ENCODE measurements at places on chromosomes 11 and 22.

- no peak for DNase-seq
These were observed 79.9 kb upstream of the VPREB1 start for GRCh38 chr22:22164541-22165272.

DNA sequence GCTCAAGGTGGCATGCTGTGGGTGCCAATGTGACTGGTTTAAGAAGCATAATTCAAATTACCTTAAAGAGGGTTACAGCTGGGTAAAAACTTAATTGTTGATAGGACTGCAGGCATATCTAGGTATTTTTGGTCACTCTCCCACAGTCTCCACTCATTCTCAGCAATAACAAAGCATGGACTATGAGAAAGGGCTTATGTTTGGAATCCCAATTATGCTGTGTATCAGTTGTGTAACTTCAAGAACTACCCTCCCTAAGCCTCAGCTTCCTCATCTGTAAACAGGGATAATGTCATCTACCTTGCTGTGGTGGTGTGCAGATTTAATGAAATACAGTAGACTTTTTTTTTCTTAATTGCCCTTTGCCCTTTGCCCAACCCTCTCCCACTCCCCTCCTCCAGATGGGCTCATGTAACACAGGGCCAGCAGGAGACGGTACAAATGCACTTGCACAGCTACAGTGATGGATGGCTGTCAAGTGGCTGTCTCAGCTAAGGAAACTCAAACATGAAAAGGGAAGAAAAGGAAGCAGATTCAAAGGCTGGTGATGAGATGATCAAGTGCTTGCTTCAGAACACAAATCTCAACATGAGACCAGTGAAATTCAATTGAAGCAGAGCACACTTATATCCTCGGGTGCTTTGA is 37.6 kb downstream of the MAP6 start:
- no peak for DNase-seq

DNA sequence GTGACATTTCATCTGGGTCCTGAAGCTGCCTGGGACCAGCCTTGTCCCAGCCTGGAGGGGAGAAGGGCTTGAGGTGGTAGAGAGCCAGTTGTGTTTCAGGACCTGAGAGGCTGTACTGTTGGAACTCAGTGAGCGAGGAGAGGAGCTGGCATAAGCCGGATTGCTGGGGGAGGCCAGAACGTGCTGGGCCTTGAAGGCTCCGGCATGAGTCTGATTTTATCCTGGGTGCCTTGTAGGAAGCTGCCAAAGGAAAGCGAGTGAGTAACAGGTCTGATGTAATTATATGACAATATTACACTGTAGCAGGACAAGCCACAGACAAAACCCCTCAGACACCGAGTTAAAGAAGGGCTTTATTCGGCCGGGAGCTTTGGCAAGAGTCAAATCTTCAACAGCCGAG is 17.2 kb downstream of the AP2A2 start:
- no peak for DNase-seq

GRCh38 chr22:47322854-47323253 is 560.4 kb downstream of the TBC1D22A start:
- DNase-seq = peak; percentile 26

GRCh38 chr11:72739240-72740059 is 12.8 kb downstream of the ARAP1 start:
- DNase-seq = no peak

DNA sequence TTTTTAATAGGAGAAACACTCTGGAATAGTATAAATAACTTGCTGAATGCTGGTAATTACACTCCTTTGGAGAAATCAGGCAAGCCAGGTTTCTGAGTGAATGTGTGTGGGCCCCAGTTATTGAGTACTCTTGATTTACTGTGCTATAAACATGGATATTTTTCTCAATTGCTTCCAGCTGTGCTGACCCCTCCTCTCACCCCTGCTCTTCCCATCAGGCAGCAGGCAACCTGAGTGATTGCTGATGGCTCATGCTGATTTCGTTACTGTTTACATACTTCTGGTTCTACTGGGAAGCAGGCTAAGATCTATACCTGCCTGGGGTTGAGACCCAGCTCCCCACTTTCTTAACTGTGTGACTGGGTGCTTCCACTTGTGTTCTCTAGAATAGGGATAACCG is 68.5 kb downstream of the DHCR7 start:
- no peak for DNase-seq

GRCh38 chr11:5210376-5210885 is 9.9 kb upstream of the OR51V1 start:
- no peak for DNase-seq

GRCh38 chr11:35639591-35640179 is 21.4 kb downstream of the FJX1 start:
- DNase-seq = no peak

DNA sequence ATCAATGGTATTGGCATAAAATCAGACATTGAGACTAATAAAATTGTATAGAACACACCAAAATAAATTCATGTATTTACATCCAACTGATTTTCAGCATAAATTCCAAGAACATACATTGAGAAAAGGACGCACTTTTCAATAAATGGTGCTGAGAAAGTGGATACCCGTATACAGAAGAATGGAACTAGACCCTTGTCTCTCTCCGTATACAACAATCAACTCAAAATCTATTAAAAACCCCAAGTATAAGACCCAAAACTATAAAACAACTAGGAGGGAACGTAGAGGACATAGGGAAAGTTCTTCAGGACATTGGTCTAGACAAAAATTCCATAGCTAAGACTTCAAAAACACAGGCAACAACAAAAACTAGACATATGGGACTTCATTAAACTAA is 97.4 kb downstream of the GGTLC2 start:
- DNase-seq = no peak

DNA sequence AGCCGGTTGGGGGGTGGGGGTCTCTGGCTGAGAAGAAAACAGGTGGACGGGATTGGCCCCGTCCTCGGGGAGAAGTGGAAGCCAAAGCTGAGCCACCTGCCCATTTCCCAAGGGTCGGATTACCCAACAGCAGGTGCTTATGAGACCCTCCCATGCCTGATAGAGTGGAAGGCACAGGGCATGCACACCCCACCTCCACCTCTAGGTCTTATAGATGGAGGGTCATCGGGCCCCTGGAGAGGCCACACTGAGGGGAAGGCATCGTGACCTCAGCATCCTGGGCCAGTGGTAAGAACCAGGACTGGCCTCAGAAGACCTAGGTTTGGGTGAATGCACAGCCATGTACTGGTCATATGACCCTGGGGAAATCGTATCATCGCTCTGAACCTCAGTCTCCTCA is 85.9 kb downstream of the BUD13 start:
- DNase-seq = no peak

DNA sequence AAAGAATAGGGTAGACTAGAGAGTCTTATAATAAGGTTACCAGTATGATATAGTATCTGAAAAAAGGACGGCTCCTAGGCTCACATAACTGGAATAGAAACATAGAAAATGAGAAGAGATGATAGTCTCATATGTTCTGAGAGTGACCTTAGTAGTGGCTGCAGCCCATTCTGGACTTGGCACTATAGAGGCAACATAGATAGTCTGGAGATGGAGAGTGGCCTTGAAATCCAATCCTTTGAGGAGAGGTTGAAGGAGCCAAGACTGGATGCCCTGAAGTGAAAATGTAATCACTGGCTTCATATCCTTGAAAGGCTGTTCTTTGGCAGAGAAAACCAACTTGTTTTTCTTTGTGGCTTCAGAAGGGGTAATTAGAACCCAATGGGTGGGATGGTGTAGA is 81.1 kb downstream of the STIM1 start:
- DNase-seq = no peak

DNA sequence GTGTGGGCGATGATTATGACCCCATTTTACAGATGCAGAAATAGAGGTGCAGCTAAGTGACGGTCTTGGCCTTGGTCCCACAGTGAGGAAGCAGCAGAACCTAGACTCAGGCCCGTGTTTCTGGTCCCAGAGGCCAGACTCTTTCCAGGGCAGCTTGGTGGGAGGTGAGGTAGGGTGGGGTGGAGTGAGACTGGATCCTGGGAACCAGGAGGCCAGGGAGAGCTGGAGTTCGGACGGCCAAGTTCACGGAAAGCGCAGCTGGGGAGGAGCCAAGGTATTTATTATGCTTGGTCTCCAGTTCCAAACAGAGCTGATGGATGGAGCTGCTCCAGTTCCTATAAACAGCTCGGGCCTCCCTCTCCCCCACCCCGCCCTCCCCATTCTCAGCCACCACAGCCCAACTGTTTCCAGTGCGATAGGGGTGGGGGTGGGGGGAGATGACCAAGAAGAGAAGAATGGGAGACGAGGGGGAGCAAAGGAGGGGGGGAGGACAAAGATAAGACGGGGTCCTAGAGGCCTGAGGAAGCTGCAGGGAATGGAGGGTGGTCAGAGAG is 16.2 kb downstream of the LRRC32 start:
- peak; percentile 91 for DNase-seq

DNA sequence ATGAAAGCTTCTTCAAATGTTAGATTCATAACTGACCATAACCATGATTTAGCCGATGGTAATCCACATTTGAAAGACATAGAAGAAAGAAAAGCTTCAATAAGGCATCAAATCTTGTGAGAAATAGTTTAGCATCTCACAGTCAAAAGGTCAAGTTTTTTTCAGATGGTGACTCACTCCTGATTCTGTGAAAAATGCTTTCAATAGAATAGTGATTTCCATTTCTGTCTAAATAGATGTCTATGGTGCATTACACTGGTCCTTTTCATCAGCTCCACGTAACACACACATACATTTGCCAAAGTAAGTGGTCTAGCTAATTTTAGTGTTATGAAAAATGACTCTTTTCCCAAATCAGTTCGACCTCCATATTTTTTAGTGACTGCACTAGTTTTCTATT is 139.2 kb downstream of the LRRC4C start:
- DNase-seq = no peak

DNA sequence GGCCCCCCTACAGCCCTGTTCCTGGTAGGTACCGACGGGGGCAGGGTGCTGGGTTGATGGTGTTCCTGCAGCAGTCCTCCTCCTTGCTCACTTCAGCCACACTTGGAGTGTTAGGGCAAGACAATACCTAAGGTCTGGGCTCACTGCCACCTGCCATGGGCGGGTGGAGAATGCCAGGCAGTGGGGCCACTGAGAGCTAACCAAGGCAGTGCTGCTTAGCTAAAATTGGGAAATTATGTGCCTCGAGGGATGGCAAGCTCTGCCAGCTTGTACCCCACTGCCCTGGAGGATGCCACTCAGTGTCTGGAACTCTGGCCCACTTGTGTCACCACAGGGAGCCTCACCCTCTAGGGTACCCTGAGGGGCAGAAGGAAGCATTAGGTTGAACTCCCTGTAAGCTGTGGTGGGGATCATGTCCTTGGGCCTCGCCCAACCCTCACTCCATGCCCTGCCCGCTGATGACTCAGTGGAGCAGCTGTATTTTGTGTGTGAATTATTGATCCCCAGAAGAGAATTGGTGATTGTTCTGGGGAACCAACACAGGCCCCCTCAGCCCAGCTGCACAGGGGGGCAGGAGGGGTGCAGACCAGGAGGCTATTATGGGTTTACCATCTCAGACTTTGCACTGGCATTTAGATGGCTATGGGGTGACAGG is 17.7 kb downstream of the PHLDB1 start:
- DNase-seq = no peak

DNA sequence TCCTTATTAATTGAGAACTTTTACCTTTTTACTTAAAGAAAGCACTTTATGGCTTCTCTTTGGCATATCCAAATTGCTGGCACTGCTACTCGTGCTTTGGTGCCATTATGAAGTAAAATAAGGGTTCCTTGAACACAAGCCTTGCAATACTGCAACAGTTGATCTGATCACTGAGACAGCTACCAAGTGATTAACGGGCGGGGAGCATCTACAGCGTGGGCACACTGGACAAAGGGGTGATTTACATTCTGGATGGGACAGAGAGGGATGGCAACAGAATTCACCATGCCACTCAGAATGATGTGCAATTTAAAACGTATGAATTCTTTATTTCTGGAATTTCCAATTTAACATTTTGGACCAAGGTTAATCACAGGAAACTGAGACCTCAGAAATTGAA is 7.7 kb downstream of the CHRDL2 start:
- no peak for DNase-seq

GRCh38 chr11:847876-848275 is 5.2 kb downstream of the TSPAN4 start:
- DNase-seq = no peak

DNA sequence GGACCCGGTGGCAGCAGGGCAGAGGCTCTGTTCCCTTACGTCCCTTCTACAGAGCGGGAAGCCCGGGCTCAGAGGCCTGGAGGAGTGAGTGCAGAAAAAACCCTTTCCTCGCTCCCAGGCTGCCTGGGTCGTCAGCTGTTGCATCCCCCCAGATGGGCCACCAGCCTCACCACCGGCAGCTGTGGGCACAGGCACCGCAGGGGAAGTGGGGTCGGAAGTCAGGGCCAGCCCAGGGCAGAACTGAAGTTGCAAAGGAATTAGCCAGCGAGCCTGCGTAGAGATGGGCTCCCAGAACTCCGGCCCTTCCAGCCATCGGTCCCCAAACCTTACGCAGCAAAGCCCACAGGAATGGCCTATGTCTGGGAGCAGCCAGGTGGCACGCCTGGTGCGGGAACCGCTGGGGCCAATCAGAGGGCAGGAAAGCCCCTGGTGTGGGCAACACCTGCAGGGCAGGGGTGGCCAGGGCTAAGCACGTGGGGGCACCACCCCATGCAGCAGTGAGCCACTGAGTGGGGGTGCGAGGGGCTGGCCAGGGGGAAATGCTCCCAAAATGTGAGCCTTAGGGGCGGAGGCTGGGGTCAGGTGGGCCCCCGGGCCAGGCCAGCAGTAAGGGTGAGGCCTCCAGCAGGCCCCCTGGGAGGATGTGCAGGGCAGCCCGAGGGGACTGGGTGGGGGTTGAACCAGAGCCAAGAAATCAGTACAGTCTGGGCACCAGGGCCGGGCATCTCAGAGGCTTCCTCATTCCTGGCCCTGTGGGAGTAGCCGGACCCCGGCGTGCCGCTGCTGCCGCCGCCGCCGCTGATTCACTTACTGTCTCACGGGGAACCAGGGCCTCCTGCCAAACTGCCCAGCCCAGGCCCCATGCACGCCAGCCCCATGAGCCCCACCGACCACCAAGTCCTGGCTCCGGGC is 58.2 kb downstream of the WNT7B start:
- no peak for DNase-seq

- no peak for DNase-seq
These were observed 600 bp upstream of the ESAM start for GRCh38 chr11:124762624-124763155.

DNA sequence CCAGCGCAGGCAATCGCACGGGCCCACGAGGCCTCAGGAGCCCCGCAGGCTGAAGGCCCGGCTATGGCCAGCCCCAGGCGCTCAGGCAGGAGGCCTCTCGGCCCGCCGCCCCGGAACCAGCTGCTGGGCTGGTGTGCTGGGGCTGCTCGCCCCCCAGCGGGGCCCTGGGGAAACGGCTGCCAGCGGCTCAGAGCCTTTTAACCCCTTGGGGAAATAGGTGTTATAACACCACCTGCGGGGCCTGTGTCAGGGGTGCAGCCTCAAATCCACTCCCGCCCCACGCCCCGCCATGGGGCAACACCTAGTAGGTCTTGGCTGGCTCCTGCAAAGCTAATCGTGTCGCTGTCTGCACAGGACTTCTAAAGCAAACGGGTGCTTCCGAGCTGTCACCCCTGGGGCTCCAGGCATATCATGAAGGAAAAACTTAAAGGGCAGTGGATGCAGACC is 237.4 kb downstream of the TTC28 start:
- DNase-seq = peak; percentile 82

Data from left forelimb (tissue), 1 donor.